ENCODE measurements at places on chromosomes 1 and 21.

GRCh38 chr1:44515416-44515815, 110.4 kb downstream of the RNF220 start:
- H3K4me1 ChIP-seq = peaks cover 33% of the 10 kb centered on the region
- H3K4me3 ChIP-seq = no peak overlapping the region
- peaks cover 39% of the 10 kb centered on the region for H3K27me3 ChIP-seq
- peaks cover 13% of the 10 kb centered on the region for H3K36me3 ChIP-seq

GRCh38 chr1:62487956-62488355, 51.1 kb downstream of the USP1 start:
- no peak overlapping the region for H3K4me3 ChIP-seq
- H3K4me1 ChIP-seq = no peaks in the 10 kb centered on the region
- H3K27ac ChIP-seq = peak overlapping the region; percentile 56
- no peaks in the 10 kb centered on the region for H3K27me3 ChIP-seq
- peaks cover 55% of the 10 kb centered on the region for H3K36me3 ChIP-seq

DNA sequence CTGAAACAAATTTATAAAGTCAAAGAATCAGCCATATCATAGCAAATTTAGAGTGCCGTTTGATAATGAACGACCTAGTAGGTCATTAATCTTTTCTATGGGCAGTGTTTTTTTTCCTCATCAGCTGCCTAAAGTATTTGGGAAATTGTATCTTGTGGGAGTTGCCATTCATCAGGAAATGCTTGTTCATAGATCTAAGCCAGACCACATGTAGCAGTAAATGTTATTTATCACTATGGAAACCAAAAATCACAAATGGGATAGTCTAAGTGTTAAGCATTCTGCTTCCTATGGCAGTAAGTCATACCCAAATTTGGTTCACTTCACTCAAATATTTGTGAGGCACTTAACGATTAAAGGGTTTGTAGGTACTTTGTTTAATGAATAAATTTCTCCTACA, 52.9 kb downstream of the LRRC8D start:
- no peaks in the 10 kb centered on the region for H3K27me3 ChIP-seq
- H3K4me1 ChIP-seq = peaks cover 22% of the 10 kb centered on the region
- H3K27ac ChIP-seq = no peak overlapping the region
- DNase-seq = no peak

- no peak overlapping the region for H3K27ac ChIP-seq
- no peak overlapping the region for H3K4me3 ChIP-seq
- no peak for DNase-seq
- H3K4me1 ChIP-seq = no peaks in the 10 kb centered on the region
- H3K27me3 ChIP-seq = peaks cover 17% of the 10 kb centered on the region
- H3K36me3 ChIP-seq = no peaks in the 10 kb centered on the region
Observed at GRCh38 chr1:70504176-70504820, 93.2 kb downstream of the CTH start.

DNA sequence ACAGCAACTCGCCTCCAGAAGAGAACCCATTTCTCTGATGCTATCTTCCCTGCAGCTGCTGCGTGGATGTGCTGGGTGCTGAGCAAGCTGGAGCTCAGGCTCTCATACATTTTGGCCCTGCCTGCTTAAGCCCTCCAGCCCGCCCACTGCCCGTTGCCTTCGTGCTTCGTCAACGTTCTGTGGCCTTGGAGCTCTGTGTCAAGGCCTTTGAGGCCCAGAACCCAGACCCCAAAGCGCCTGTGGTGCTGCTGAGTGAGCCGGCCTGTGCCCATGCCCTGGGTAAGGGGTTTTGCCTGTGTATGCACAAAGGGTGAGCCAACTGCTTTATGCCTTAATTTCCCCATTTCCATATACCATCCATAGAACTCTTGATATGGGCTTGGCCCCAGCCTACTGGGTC, 1.1 kb downstream of the DPH2 start:
- peaks cover 33% of the 10 kb centered on the region for H3K4me1 ChIP-seq
- no peak for DNase-seq
- no peak overlapping the region for H3K27ac ChIP-seq
- peak overlapping the region; percentile 97 for H3K4me3 ChIP-seq

DNA sequence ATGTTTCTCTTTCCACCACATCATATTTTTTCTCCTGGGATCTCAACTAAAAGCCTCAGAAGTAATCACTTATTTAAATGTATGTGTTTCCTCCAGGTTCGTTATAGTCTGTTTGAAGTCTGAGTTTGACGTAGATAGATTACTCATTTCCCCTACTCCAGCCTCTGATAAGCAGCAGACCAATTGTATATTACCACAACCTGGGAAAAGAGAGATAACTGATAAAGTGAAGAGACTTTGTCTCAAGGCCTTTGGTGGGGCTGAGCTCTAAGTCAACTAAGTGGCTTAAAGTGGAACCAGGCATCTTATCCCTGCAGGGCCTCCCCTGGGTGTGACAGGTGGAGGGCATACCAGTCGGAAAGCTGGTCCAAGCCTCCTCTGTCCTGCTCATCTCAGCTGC, 34.9 kb upstream of the CACNA1E start:
- no peak overlapping the region for H3K4me3 ChIP-seq
- no peak for DNase-seq
- no peak overlapping the region for H3K27ac ChIP-seq
- H3K27me3 ChIP-seq = peaks cover 15% of the 10 kb centered on the region

GRCh38 chr21:31497914-31498313, 153.9 kb upstream of the TIAM1 start:
- no peak for DNase-seq
- H3K27me3 ChIP-seq = peaks cover 2% of the 10 kb centered on the region
- peaks cover 51% of the 10 kb centered on the region for H3K4me1 ChIP-seq
- peaks cover 66% of the 10 kb centered on the region for H3K36me3 ChIP-seq
- H3K4me3 ChIP-seq = no peak overlapping the region

- no peak for DNase-seq
- peaks cover 6% of the 10 kb centered on the region for H3K4me1 ChIP-seq
- peaks cover 2% of the 10 kb centered on the region for H3K27me3 ChIP-seq
Observed at GRCh38 chr1:75264112-75264511, 129.9 kb downstream of the LHX8 start.

DNA sequence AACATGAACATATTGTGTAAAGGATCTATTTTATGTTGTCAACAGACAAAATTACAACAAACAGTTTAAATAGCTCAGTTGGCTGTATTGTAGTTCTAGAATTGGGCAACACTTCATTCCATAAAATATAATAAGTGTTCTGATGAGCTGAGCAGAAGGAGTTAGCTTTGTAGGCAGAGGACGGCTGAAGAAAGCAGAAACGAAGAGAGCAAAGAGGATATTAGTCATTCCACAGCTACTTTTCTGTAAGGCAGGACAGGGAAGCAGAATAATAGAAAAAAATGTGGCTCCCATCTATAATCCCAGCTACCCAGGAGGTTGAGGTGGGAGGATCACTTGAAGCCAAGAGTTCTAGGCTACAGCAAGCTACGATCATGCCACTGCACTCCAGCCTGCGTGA, 20.2 kb upstream of the IVNS1ABP start:
- H3K27me3 ChIP-seq = peaks cover 3% of the 10 kb centered on the region
- H3K27ac ChIP-seq = no peak overlapping the region
- H3K36me3 ChIP-seq = no peaks in the 10 kb centered on the region
- H3K4me1 ChIP-seq = peaks cover 5% of the 10 kb centered on the region
- no peak for DNase-seq

- H3K27ac ChIP-seq = no peak overlapping the region
- H3K4me1 ChIP-seq = peaks cover 65% of the 10 kb centered on the region
- H3K36me3 ChIP-seq = no peaks in the 10 kb centered on the region
- H3K27me3 ChIP-seq = peaks cover 21% of the 10 kb centered on the region
Observed at GRCh38 chr1:227793948-227794816, 21.3 kb upstream of the PRSS38 start.

- H3K36me3 ChIP-seq = peaks cover 5% of the 10 kb centered on the region
- no peak for DNase-seq
- H3K4me1 ChIP-seq = peaks cover 25% of the 10 kb centered on the region
- H3K27me3 ChIP-seq = peaks cover 2% of the 10 kb centered on the region
- H3K27ac ChIP-seq = no peak overlapping the region
Observed at GRCh38 chr1:22044690-22045420, 7.7 kb upstream of the CDC42 start.

DNA sequence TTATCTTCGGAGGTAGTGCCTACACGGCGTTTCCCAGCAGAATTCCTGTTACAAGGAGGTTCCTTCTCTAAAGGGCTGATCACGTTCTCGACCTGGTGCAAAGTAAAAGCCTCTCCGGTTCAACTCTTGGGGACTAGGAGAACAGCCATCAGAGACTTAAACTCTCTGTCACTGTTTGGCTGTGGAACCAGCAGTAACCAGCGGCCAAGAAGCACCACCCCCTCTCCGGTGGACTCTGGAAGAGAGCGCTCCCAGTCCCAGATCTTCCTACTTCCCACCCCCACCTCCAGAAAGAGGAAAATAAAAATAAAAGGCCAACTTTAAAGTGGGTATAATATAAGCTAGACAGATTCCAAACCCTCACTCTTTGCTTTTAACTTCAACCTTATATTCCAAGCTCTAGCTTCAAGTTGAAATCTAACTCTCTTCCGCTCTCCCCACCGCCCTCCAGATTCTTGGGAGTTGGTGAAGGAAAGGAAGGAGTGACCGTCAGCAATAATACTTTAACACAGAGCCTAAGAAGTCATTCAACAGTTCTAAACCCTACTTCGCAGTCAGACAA, 2.9 kb downstream of the BRINP3 start:
- H3K4me1 ChIP-seq = peaks cover 46% of the 10 kb centered on the region
- no peak overlapping the region for H3K27ac ChIP-seq
- peaks cover 62% of the 10 kb centered on the region for H3K27me3 ChIP-seq
- no peaks in the 10 kb centered on the region for H3K36me3 ChIP-seq

DNA sequence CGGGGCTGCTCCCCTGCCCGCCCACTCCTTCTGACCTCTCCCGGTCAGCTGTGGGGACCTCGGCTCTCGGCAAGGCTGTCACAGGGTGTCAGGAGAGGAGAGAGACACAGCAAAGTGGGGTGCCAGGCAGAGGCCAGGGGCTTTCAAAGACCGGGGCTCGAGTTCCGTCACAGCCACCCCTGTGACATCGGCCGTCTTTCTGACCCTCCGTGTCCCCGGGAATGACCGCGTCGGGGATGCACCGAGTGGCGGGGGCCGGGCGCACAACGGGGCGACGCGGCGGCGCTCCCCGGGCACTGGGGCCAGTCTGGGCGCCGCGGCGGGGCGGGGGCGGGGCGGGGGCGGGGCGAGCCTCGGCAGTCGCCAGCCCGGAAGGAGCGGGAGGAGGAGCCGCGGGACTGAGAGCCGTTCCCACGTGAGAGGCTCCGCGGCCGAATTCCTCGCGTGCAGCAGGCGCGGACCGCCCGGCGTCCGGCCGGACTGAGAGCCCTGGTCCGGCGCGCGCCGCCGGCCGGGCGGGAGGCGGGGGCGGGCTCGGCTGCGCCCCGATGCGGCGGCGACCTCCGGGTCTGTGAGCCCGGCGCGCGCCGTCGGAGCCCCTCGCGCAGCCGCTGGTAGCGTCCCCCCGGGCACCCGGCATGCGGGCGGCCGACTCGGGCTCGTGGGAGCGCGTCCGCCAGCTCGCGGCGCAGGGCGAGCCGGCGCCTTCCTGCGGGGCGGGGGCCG, 229.7 kb upstream of the TMEM51 start:
- peaks cover 12% of the 10 kb centered on the region for H3K27me3 ChIP-seq
- H3K27ac ChIP-seq = no peak overlapping the region

Measured in nephron progenitor cell (in vitro differentiated cells).